Type B pancreatic cell (in vitro differentiated cells): ENCODE measurements at places on chromosomes 2 and 18. TPM values are rescaled to one million over a fixed set of nuclear protein-coding genes. Genes with fewer than 3 reads are reported as not detected.

The MEP1B gene
- total RNA-seq: 1.7 and 2.7 TPM in 2 replicates

The NT5DC4 gene
- not detected in 2 replicates for total RNA-seq

- H3K27me3 ChIP-seq: no peaks in the 10 kb centered on the region
- H3K27ac ChIP-seq: no peak overlapping the region
- H3K4me3 ChIP-seq: no peak overlapping the region
- H3K4me1 ChIP-seq: peaks cover 16% of the 10 kb centered on the region
- DNase-seq: no peak
Measured at GRCh38 chr18:2515171-2515787, 56.0 kb downstream of the METTL4 start.

DNA sequence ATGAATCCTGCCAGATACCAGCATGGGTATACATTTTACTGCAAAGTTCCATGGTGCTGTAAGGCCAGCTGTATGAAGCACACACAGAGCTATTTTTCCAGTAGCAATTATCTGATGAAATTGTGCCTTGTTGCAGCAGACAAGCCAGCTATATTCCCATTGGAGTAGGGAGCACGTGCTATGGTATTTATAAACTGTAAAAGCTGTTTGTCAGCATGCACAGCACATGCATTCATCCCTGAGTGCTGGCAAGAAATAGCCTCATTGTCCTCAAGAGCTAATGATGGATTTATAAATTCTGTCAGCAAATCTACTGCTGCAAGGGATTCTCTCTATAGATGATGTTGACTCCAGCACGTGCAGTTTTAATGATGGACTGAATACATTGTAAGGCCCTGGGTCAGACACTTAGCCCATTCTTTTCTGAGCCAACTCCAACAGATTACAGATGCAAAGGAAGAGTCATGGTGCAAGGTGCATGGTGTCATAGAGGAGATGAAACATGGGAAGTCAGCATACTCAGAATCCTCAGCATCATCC is 61.7 kb downstream of the KCNS3 start:
- H3K27me3 ChIP-seq: no peaks in the 10 kb centered on the region
- H3K27ac ChIP-seq: no peak overlapping the region
- no peak overlapping the region for H3K4me3 ChIP-seq
- no peak for DNase-seq
- no peaks in the 10 kb centered on the region for H3K4me1 ChIP-seq

DNA sequence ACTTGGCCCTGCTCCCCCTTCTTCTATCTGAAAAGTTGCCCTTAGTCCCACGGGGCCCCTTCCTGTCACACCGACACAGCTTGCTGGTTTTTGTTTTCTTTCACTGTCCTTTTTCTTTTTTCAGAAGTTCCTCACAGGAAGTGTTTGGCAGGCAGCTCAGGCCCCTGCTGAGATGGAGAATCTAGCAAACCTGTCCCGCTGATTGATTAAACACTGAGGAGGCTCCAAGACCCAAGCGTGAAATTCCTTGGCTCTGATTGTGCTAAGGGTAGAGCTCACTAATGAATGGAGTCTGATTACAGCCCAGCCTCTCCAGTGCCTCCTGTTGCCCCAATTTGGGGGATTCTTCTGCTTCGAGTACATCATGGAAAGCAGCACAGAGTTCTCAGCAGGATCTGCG is 365.9 kb upstream of the MEX3C start:
- no peaks in the 10 kb centered on the region for H3K4me1 ChIP-seq
- H3K4me3 ChIP-seq: no peak overlapping the region
- H3K36me3 ChIP-seq: no peaks in the 10 kb centered on the region
- peaks cover 2% of the 10 kb centered on the region for H3K27me3 ChIP-seq
- DNase-seq: no peak

DNA sequence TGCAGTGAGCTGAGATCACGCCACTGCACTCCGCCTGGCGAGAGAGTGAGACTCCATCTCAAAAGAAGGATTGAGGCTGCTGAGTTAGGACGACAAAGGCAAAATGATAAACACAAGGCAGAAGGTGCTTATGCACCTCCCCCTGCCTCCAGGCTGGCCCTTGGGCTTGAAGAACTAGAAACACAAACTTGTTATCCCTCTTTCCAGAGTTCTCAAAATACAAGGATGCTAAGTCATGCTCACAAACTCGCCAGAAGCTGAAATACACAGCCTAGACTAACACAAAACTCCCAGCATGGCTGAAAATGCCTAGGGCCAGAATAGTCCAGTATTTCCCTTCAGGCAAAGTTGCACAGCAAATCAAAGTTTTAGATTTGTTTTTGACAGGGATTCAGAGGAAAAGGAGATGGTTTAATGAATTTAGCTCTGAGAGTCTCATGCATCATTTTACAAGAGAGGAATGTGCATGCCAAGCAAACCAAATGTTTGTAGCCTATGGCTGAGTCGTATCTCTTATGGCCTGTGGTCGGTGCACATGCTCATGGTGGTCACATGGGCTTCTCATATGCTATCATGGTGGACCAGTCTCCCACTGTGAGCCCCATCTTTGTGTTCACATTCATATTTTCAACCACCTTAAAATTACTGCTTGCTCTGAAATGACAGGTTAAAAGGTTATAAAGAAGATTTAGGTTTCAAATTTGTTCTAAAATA is 16.2 kb upstream of the MREG start:
- H3K4me3 ChIP-seq: no peak overlapping the region
- H3K27me3 ChIP-seq: no peaks in the 10 kb centered on the region
- no peak for DNase-seq
- H3K4me1 ChIP-seq: peaks cover 5% of the 10 kb centered on the region
- no peak overlapping the region for H3K27ac ChIP-seq

- H3K36me3 ChIP-seq: no peaks in the 10 kb centered on the region
- no peak for DNase-seq
- H3K27ac ChIP-seq: no peak overlapping the region
- peaks cover 13% of the 10 kb centered on the region for H3K4me1 ChIP-seq
- H3K27me3 ChIP-seq: no peaks in the 10 kb centered on the region
- H3K4me3 ChIP-seq: no peak overlapping the region
Measured at GRCh38 chr2:141766225-141766624, 364.6 kb downstream of the LRP1B start.

DNA sequence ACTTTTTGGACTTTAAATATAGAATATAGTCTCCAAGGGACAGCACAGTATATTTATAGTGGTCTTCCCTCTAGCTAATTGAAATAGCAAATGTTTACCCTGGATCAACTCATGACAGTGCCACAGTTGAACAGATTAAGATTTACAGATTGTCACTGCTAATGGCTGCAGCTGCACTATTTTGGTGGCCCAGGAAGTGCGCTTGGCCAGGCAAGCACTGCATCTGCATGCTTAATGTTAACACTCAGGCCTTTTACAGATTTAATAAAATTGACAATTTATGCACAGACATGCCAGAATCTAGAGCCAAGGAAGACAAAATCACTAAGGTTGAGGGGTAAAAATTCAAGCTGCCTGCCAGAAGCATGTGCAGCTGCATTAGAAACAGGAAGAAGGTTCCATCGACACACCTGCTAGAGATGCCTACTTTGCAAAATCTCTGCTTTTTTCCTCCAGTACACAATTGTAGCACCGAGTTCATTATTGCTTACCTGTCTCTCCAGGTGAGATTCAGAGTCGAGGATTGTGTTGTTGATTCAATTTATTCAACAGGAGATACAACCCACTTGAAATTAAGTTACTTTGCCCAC is 1042.3 kb upstream of the NRXN1 start:
- H3K27ac ChIP-seq: no peak overlapping the region
- no peaks in the 10 kb centered on the region for H3K36me3 ChIP-seq
- no peaks in the 10 kb centered on the region for H3K4me1 ChIP-seq

The SPR gene
- total RNA-seq: 12.4 and 16.0 TPM in 2 replicates

The REG3G gene
- 0.33 and 0.87 TPM in 2 replicates for total RNA-seq

The C2orf42 gene
- total RNA-seq: 15.5 and 18.8 TPM in 2 replicates

- H3K27me3 ChIP-seq: no peaks in the 10 kb centered on the region
- H3K4me1 ChIP-seq: peaks cover 22% of the 10 kb centered on the region
- no peak overlapping the region for H3K27ac ChIP-seq
- peaks cover 46% of the 10 kb centered on the region for H3K36me3 ChIP-seq
Measured at GRCh38 chr2:120294008-120294340, 41.3 kb downstream of the RALB start.

DNA sequence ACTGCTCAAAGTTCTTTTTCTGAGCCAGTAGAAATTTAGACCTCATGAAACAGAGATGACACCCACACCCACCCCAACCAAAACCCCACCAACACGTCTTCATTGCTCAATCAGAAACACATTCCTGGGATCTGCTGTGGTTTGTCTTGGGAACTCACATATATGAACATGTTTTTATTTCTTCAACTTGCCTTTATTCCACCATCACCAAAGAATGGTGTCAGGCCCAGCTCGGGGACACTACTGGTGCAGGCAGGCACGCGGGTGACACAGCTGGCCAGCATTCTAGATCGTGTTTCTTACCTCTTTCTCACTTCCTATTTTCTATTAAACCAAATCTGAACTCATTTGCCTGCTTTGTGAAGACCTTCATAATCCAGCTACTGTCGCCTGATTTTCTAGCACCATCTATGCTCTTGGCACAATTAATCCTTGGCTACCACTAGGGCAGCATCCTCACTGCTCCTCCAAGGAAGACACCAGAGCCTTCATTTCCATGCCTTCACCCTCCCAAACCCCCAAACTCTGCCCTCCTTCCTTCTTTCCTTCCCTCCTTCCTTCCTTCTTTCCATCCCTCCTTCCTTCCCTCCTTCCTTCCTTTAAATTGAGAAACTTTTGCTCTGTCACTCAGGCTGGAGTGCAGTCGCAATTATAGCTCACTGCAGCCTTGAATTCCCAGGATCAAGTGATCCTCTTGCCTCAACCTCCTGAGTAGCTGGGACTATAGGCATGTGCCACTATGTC is 157.1 kb downstream of the BCL2 start:
- peaks cover 14% of the 10 kb centered on the region for H3K36me3 ChIP-seq
- peak overlapping the region; percentile 32 for H3K27ac ChIP-seq
- no peaks in the 10 kb centered on the region for H3K27me3 ChIP-seq
- DNase-seq: no peak

DNA sequence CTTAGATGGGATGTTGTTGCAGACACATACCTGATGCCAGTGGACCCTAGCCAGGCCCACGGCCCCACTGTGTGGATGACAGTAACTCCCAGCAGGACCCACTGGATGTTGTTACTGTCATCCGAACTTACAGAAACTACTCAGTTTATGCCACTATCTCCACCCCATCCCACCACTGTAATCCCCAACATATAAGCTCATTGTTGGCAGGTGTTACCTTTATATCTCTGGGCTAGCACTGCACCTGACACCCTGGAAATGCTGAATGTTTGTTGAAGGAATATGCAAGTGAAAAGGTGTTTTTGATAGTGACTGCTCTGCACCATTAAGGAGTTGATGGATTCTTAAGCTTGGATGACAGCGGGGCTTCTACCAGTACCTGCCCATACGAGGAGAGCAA is 133.5 kb upstream of the ASB18 start:
- H3K27ac ChIP-seq: no peak overlapping the region
- no peak overlapping the region for H3K4me3 ChIP-seq
- no peaks in the 10 kb centered on the region for H3K4me1 ChIP-seq
- no peaks in the 10 kb centered on the region for H3K36me3 ChIP-seq
- H3K27me3 ChIP-seq: no peaks in the 10 kb centered on the region
- no peak for DNase-seq

- no peak overlapping the region for H3K27ac ChIP-seq
- no peaks in the 10 kb centered on the region for H3K27me3 ChIP-seq
- no peak overlapping the region for H3K4me3 ChIP-seq
- peaks cover 6% of the 10 kb centered on the region for H3K4me1 ChIP-seq
- no peak for DNase-seq
Measured at GRCh38 chr2:150274108-150274507, 213.4 kb downstream of the RND3 start.

DNA sequence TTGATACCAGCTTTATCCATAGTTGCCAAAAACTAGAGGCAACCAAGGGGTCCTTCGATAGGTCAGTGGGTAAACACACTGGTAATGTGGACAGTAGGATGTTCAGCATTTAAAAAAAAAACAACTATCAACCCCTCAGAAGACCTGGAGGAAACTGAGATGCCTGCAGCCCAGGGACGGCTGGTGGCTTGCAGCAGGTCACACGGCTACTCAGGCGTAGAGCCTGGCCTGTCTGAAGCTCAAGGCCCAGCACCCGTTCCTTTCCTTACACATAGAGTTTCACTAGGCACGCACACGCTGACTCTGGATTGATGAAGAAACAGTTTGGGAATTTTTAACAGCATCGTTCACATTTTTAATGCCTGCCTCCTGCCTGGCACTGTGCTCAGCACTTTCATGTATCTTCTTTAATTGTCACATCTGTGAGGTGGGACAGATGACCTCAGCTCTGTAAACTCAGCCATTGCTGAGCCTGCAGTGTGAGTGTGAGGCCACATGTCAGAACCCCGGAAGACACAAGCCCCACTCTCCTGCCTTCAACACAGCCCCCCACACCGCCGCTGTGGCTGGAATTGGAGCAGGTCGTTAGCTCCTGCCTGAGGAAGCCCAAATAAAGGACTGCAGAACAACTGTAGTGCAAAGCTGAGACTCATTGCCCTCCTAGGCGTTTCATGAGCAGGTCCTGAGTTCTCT is 40.7 kb downstream of the TRAPPC12 start:
- H3K36me3 ChIP-seq: peaks cover 20% of the 10 kb centered on the region
- H3K4me1 ChIP-seq: no peaks in the 10 kb centered on the region
- no peak overlapping the region for H3K27ac ChIP-seq
- no peak for DNase-seq
- H3K27me3 ChIP-seq: no peaks in the 10 kb centered on the region
- no peak overlapping the region for H3K4me3 ChIP-seq

The ACTG2 gene
- total RNA-seq: 4.2 and 13.7 TPM in 2 replicates

GRCh38 chr2:205878999-205879762 is 196.9 kb downstream of the NRP2 start:
- peaks cover 18% of the 10 kb centered on the region for H3K27me3 ChIP-seq
- no peaks in the 10 kb centered on the region for H3K36me3 ChIP-seq
- DNase-seq: no peak
- H3K4me1 ChIP-seq: peaks cover 11% of the 10 kb centered on the region
- no peak overlapping the region for H3K4me3 ChIP-seq

DNA sequence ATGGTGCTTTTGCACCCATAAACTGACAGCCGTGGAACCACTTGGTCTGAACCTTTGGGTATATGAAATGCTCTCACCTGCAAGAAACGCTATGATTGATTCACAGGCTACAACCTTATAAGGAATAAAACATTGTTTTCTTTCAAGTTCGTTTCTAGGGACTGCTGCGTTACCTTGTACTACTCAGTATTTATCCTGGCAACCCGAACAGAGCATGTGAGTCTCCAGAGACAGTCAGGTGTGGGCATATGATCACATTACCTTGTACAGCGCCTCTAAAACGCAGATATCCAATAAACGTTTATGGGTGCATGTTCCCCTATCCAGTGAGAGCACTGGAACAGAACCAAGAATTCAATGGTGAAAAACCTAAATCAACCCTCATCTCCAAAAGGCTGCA is 1.7 kb downstream of the CCBE1 start:
- no peak overlapping the region for H3K27ac ChIP-seq
- H3K27me3 ChIP-seq: peaks cover 68% of the 10 kb centered on the region
- peak overlapping the region; percentile 89 for H3K4me3 ChIP-seq
- H3K36me3 ChIP-seq: peaks cover 3% of the 10 kb centered on the region
